Sciatic nerve (tissue), 2 donors: ENCODE measurements at places on chromosomes 3 and 15. TPM values are rescaled to one million over a fixed set of nuclear protein-coding genes. Genes with fewer than 3 reads are reported as not detected.

DNA sequence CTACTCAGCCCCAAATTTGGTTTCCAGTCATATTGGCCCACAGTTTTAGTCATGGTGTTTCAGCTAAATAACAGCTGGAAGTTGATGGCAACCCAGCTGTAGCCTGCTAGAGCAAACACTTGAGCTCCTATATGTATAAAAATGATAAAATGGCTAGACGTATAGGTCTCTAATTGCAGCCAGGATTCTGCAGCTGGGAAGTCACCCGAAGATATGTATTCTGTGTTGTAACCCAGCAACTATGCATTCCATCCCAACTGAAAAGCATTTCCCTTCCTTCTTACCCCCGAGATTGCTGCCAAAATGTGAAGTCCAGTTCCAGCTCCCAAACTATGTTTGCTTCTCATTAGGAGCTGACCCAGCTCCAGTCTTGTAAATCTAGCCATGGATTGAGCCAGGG is 408.4 kb downstream of the AGBL1 start:
- DNase-seq = no peak

- no peak for DNase-seq
These were observed 10.3 kb downstream of the ATG7 start for GRCh38 chr3:11282250-11283138.

- DNase-seq = no peak
These were observed 609 bp downstream of the RNF13 start for GRCh38 chr3:149813367-149814281.

- DNase-seq = no peak
These were observed 28.1 kb downstream of the SMAD3 start for GRCh38 chr15:67093504-67093862.

DNA sequence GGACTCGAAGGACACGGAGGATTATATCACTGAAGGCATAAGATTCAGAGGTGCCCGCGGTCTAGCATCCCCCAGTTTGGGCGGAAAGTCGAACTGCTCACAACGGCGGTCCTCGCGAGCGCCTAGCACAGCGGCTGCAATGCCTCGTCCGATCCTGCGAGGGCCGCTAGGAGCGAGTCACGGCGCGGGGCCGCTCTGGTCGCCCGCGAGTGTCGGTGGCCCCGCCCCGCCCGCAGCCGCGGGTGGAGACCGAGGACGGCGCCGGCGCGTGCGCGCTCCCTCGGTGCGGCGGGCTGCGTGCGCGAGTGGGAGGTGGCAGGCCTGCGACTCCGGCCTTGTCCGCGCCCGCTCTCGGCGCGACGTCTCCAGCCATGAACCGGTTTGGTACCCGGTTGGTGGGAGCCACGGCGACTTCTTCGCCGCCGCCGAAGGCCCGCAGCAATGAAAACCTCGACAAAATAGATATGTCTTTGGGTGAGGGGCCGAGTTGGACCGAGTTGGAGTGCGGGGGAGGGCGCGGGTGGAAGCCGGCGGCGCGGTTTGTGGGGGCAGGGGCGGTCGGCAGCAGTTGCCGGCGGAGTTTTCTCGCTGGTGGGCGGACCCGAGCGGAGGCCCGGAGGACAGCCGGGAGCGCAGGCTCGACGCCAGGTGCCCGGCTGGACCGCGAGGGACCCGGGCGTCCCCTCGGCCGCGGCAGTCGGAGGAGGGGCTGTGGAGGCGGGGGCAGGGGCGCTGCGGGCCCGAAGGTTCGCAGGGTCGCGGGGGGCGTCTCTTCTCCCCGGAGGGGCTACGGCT is at the start of gene FYTTD1:
FYTTD1 (plus strand) TSS at position 283 of the 795 bp plus-strand sequence; CDS start at position 372, 89 bp downstream.
- peak; percentile 94 for DNase-seq

Gene AADACL2
- total RNA-seq = not detected

GRCh38 chr3:30203301-30203700 is 403.1 kb upstream of the TGFBR2 start:
- no peak for DNase-seq

DNA sequence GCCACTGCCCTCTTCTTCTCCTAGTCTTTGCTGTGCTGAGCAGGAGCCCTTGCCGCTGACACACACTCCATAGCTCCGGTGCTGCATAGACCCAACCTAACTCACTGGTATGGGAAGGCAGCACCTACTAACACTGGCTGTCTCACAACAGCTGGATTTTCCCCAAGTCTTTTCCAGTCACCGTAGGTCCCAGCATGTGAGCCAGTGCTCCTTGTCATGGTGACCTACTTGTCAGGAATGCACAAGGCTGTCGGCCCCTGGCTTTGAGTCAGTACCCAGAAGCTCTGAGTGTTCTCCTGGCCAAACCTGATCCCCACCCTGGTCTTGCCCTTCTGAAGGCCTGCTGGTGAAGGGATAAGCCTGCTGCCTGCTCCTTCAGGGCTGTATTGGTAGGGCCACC is 25.7 kb downstream of the AMOTL2 start:
- DNase-seq = no peak

- DNase-seq = no peak
These were observed 1.9 kb downstream of the CAMK2N2 start for GRCh38 chr3:184259396-184259877.

Gene ARL6IP5
- 116 TPM for total RNA-seq

Gene ZPLD1
- not detected for total RNA-seq

Gene GRK7
- total RNA-seq = not detected

DNA sequence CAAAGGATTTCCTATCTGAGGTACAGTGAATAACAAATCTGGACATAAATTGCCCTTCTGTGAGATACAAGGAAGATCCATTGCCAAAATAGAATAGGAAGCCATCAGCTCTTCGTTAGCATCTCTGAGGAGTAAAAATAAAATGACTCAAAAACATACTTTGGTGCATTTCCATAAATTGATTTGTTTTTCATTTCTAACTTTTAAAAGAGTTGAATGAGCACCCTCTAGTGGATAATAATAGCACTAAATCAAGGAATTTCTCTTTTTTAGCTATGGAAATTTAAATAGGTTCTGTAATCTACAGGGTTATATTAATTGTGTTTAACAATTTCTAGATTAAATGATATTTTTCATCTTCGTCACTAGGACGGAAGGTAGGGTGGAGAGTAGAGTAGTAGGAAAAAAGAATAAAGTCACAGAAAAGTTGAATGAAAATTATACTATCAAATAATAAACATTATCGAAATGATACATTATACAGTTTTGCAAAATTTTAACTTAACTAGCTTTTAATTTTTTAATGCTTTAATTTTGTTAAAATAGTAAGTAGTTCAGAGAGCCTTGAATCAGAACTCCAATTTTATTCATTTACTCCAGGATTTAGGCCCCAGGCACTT is 6.4 kb downstream of the NSUN3 start:
- no peak for DNase-seq

Gene BBX
- 93.6 TPM for total RNA-seq
